ENCODE measurements at places on chromosomes 6 and 20. TPM values are rescaled to one million over a fixed set of nuclear protein-coding genes. Genes with fewer than 3 reads are reported as not detected.

GRCh38 chr6:142950291-142950690 is 5.3 kb upstream of the HIVEP2 start:
- no peak for DNase-seq

- DNase-seq = no peak
Measured at GRCh38 chr6:148793721-148794120, 46.9 kb downstream of the UST start.

GRCh38 chr6:14933183-14933544 is 312.7 kb upstream of the JARID2 start:
- DNase-seq = no peak

The SLPI gene
- total RNA-seq = 1.5 TPM

- no peak for DNase-seq
Measured at GRCh38 chr6:140912686-140913085, 1220.0 kb upstream of the GJE1 start.

The SPATS1 gene
- not detected for total RNA-seq

DNA sequence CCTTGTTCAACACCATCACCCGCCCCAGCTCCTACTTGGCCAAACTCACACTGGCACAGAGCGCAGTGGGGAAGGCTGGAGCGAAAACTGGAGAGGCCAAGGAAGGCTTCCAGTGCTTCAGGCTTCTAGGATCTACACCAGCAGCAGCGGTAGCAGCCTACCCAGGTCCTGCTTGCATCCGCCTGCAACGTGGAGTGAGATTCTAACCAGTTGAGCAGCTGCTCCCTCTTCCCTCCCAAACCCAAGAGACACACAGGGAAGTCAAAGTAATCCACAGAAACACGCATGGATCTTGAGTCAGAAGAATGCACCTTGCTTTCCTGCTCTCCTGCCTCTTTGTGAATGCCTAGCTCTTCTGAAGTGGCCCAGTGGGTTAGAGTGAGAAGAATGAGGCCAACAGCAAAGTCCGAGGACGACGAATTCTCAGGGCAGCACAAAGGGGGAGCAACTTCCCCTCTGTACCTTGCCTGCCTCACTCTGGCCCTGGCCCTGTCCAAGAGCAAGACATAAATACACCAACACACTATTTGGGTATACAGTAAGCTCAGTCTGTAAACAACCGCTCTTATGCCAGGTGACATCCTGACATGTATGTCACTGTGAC is 95.9 kb upstream of the FOXQ1 start:
- no peak for DNase-seq

GRCh38 chr6:39208223-39208739 is 21.0 kb downstream of the KCNK5 start:
- DNase-seq = no peak

DNA sequence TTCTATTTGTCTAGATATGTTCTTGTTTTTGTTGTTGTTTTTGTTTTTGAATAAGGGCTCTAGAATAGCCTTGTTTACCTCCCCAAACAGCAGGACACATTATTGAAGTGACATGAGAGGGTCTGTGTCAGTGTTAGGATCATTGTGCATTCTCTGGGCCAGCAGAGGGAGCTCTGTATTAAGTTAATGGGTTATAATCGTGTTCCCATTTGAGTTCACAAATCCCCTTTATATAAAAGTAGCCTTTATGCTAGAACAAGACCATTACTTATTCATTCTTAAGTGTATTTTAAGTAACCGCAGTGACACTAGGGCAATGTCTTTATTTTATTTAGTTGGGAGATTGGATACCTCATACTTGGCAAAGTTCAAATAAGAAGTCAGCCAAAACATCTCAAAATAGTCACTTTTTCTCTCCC is 44.8 kb downstream of the STK4 start:
- DNase-seq = peak; percentile 46

- no peak for DNase-seq
Measured at GRCh38 chr6:161353208-161353613, 79.3 kb upstream of the AGPAT4 start.

DNA sequence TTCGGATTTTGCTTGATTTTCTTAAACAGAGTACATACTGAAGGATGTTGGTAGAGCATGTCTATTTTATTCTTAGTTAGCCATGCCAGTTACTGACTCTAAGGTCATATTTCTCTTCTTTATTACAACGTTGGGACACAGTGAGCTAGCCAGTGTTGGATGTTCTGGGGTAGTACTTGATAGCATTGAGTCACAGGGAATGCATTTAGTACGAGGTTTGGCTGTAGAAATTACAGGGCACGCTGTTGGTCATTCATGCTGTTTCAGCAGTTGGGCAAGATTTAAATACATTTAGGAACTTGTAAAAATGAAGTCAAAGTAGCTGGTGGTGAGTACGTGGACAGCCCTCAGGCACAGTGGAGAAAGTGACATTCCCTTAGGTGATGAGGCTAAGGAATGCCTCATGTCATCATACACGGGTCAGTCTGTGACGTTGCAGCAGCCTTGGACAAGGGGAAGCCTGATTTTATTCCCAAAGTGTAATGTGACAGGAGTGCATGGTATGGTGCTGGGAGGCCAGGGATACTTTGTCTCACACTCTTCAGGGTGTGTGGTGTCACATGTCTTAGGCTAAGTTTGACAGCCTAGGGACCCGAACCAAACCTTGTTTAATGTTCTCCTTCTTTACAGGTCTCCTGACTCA is 57.7 kb upstream of the SLC22A1 start:
- no peak for DNase-seq

The CST2 gene
- 270 TPM for total RNA-seq

GRCh38 chr6:140436023-140436811 is 1061.8 kb upstream of the CITED2 start:
- no peak for DNase-seq

- no peak for DNase-seq
Measured at GRCh38 chr6:2141644-2142290, 103.6 kb downstream of the GMDS start.

DNA sequence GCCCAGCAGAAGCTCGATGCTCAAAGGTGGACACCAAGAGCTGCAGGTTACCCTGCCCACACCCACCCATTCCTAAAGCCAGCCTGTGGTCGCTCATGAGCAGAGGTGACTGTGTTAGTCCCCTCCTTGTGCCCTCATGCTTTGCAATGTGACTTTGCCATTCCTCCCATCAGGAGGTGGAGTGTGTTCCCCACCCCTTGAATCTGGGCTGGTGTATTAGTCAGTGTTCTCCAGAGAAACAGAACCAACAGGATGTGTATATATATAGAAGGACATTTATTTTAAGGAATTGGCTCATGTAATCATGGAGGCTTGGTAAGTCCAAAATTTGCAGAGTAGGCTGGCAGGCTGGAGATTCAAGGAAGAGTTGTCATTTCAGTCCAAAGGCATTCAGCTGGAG is 54.4 kb upstream of the RNF24 start:
- DNase-seq = no peak

- no peak for DNase-seq
Measured at GRCh38 chr6:149118737-149119653, 198.5 kb upstream of the TAB2 start.

DNA sequence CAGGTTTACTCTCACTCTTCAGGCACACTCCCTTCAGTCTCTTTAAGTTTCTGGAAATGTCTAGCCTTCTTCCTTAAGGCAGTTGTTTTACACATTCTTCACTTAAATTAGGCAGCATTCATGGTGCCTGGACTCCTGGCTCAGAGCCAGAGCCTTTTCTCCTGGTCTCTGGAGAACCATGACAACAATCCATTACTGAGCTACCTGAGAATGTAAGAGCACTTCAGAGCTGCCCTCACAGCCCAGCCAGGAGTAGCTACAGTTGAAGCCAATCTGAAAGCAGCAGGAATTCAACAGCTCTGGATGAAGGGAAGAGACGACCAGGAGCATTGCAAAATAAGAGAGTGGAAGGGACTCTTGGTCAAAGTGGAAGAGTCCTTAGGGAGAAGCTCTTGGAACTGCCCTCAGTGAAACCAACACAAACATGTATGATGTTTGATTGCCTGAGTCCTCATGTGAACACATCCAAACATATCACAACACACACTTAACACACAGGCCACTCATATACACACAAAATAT is 416.8 kb upstream of the SPTLC3 start:
- DNase-seq = no peak

The DAAM2 gene
- not detected for total RNA-seq
